ENCODE measurements at places on chromosomes 2 and 18. TPM values are rescaled to one million over a fixed set of nuclear protein-coding genes. Genes with fewer than 3 reads are reported as not detected.

Gene PROKR1
- total RNA-seq, result not detected

Gene PARD6G
- total RNA-seq, result 0.99 TPM

Gene HNMT
- 11.3 TPM for total RNA-seq

Gene PROM2
- 0.07 TPM for total RNA-seq

Gene CPO
- not detected for total RNA-seq

Gene RHBDD1
- 16.2 TPM for total RNA-seq

Gene LYG2
- not detected for total RNA-seq

Gene VIT
- total RNA-seq, result 0.46 TPM

Gene PAPOLG
- total RNA-seq, result 15.1 TPM

Gene SLC38A11
- not detected for total RNA-seq

Gene RNF152
- 76.5 TPM for total RNA-seq

Gene TMEM17
- 1.5 TPM for total RNA-seq

Gene TRIB2
- total RNA-seq, result 14.2 TPM

Gene EIF2AK2
- 29.4 TPM for total RNA-seq

Gene ACOXL
- under 0.01 TPM for total RNA-seq

Gene NPAS2
- total RNA-seq, result 9.8 TPM
